Activated CD8-positive, alpha-beta memory T cell treated with anti-CD3 and anti-CD28 coated beads for 1 hour (primary cell): ENCODE measurements at places on chromosomes 5 and 9.

- DNase-seq = no peak
Observed at GRCh38 chr5:118616281-118616680, 372.1 kb downstream of the DTWD2 start.

DNA sequence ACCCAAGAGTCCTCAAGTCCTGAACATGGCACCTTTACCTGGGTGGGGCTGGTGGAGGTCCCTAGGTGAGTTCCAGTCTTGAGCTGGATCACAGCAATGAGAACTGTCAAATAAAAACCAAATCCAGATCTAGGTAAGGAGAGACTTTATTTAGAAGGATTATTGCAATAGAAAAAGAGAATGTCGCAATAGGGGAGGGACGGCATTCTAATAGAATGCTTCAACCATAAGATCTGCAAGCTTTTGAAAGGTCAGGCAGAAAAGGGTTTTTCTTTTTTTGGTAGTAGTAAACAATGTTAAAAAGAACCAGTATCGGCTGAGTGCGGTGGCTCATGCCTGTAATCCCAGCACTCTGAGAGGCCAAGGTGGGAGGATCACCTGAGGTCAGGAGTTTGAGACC, 5.2 kb upstream of the GCNT1 start:
- no peak for DNase-seq

DNA sequence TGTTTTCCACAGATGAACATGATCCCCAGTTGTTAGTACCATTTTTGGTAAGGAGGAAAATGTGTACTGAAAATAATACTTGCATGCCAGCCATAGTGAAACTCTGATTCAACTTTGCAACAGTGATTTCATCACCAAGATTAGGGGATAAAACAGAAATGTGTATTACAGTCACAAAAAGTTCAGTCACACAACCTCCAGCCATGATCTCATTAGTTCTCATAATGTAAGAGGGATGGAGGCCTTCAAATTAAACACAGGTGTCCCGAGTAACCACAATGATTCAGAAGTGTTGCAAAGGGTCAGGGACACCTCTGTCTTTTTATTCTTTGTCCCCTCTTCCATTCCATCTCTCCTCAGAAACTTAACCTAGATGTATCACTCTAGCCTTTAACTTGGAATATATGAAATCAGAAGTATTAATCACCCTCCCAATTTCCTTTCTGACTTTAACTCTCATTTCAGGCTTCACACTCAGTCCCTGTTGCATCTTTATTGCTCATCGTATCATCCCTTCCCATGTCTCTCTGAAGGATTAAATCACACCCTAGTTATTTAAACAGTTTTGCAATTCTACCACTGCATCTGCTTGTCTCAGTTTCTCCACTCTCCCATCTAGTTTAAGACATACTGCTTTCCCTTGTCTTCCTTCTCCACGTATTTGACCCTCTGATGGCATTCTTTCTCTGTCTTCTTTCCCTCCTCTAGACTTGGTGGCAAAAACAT, 291.2 kb downstream of the ADAMTS6 start:
- DNase-seq = no peak

DNA sequence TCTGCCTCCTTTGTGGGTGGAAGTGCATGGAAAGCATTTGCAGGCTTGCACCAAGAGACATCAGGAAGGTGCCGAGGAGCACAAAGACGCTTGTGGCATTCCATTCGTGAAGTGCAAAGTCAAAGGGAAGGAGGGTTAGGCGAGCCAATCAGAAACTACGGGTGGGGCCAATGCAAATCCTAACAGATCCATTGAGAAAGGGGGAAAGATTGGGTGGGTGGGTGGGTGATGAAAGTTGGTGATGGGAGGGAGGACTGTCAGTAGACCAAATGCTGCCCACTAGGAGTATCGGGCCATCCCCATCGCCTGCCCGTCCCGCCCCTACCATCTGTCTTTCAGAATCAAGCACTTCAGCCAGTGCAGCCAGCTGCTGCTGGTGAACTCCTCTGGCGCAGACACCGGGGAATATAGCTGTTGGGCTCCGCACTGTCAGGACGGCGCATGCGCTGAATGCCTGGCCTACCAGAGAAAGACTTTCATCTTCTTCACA, 17.1 kb upstream of the ANXA6 start:
- no peak for DNase-seq

DNA sequence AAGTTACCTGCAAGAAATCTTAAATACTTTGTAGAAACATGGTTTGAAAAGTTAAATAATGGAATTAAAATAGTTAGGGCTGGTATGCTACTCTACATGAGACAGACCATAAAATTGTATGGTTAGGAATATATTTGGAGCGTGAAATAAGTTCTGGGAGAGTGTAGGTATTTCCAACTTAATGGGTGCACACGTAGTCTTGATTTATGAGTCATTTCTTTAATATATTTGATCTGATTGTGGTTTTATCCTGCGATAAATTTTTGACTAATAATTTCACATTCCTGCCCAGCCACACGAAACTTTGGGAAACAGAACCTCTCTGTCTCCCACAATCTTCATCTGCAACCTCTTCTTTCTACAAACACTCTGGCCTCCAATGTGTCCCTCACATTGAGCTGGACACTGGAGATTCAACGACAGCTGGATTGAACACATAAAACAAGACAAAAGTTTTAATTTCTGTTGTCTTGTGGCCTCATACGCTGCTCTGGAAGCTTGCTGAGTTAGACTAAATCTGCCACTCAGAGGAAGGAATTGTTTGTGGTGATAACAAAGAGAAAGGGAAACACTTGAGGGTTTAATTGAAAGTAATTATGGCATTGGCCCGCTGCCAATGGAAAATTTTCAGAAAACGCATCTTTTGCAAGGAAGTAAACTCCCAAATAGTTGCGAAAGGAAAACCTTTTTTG, 201.8 kb upstream of the ZNF608 start:
- no peak for DNase-seq

GRCh38 chr5:82018462-82018861, 46.6 kb downstream of the ATG10 start:
- no peak for DNase-seq

- no peak for DNase-seq
Observed at GRCh38 chr9:37430841-37431597, 8.5 kb downstream of the GRHPR start.

DNA sequence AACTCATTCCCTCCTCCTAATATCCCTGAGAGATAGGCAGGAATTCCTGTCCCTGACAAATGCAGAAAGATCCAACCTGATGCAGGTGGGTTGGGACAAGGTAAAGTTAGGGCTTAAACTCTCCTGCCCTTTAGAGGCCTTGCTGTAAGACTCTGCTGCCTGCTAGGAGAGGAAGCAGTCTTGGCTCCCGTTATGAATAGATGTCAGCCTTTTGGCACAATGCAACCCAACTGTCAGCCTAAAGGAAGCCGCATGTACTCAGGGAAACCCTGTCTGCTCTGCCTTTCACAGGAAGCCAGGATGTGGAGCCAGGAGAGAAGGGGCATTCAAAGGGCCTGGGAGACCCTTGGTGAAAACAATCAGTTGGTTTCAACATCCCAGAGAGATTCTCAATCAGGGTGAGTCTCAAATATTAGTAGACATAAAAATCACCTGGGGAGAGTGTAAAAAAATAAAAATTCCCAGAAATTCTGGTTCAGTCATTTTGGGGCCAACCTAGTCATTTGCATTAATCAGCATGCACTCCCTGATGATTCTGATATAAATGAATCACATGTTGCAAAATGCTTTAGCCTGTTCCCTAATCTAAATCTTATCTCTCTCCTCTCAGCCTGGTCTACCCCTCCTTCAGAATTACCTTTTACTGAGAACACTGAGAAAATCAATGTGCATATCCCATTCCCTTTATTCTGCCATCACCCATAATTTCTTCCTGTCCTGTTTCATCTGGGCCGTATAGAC, 136.2 kb upstream of the TRIM32 start:
- no peak for DNase-seq

GRCh38 chr5:80623999-80624398, 30.5 kb upstream of the MSH3 start:
- no peak for DNase-seq

- DNase-seq = no peak
Observed at GRCh38 chr5:174918655-174919054, 194.3 kb downstream of the MSX2 start.

DNA sequence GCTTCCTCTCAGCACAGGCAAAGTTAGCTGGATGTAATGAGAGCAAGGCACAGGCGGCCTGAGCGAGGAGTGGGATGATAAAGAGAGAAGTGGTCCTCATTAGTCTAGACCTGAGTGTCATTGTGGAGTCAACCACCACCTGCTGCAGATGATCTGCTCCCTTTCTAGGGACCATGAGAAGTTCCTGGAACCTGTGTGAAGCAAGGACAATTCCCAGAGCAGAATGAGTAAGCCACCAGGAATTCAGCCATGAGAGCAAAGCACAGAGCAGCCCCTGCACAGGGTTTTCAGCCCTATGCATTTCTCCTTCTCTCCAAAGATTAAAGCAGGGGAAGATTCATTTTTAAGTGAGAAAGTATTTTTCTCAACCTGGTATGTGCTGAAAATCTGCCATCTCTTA, 146.8 kb upstream of the SPEF2 start:
- no peak for DNase-seq

- DNase-seq = no peak
Observed at GRCh38 chr5:39178861-39179260, 40.5 kb downstream of the FYB1 start.

DNA sequence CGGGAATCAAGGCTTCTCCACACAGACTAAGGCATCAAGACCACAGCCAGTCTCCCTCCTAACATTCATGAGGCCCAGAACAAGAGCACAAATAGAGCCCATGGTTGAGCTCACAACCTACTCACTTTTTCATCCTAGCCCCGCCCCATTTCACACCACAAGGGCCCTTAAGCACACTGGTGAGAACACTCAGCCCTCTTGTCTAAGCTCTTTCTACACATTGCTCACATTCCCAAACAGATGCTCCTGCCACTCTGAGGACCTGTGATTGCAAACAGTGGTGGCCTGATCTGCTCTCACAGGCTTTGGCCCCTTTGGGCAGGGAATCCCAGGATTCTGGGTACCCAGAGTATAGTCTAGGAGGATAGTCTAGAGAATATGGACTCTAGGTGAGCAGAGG, 54.0 kb downstream of the FEM1C start:
- no peak for DNase-seq

- no peak for DNase-seq
Observed at GRCh38 chr5:21689587-21689986, 1163.6 kb downstream of the CDH12 start.

GRCh38 chr9:33946779-33947535, 101.7 kb downstream of the UBAP2 start:
- no peak for DNase-seq

DNA sequence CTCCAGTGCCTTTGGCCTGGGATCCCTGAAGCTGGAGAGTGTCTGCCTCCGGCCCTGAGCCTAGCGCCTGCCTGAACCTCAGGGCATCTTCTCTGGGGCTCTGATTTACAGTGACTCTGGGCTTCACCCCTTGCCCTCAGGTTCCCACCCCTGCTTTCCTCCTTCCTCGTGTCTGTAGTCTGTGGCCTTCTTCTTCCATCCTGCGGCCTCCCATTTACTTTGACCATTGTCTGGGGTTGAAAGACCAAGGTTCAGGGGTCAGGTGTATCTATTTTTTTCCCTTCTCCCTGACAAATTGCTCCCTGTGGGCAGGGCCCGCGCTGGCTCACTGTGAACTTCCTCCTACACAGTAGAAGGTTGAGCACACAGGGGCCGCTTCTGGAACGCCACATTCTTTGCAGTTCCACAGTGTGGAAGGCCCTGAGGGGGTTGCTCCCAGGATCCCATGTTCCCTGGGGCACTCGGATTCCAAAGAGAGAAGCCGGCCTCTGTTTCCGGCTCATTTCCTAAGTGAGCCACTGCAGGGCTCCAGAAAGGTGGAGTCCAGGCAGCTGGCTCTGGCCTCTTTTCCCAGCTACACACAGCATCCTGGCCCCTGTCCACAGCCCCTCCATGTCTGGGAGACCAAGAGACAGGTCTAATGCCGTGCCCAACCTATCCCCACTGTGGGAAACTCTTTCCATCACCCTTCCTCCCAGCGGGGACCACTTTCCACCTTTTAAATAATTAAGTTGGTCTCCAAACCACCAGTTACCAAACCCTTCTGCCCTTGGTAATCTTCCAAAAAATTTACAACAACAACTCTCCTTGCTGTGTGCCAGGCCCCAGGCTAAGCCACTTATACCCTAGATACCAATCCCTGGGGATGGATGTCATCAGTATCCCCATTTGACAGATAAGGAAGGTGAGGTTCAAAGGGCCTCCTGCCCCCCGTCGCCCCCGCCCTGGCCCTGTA, 140.3 kb upstream of the IER5L start:
- DNase-seq = no peak

DNA sequence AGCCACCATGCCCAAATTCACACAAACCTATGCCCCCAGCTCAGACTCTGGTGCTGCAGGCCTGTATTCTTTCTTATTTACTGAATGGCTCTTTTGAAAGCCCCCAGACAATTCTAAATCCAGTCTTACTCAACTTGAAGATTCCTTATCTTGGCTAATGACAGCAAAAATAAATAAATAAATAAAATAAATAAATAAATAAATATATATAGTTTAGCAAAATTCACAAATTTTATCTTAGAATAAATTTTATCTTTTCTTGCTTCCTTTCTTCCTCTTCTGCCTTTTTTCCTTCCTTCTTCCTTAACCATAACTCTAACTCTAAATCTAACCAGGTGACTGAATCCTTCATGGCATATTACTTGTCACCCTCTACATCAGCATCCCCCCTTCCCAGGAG, 25.6 kb downstream of the ANXA2R start:
- no peak for DNase-seq

GRCh38 chr5:18601185-18601584, 966.9 kb downstream of the TAF11L14 start:
- no peak for DNase-seq

- no peak for DNase-seq
Observed at GRCh38 chr9:129493002-129493705, 127.7 kb downstream of the C9orf50 start.

- DNase-seq = no peak
Observed at GRCh38 chr5:76384189-76384588, 18.9 kb upstream of the IQGAP2 start.

DNA sequence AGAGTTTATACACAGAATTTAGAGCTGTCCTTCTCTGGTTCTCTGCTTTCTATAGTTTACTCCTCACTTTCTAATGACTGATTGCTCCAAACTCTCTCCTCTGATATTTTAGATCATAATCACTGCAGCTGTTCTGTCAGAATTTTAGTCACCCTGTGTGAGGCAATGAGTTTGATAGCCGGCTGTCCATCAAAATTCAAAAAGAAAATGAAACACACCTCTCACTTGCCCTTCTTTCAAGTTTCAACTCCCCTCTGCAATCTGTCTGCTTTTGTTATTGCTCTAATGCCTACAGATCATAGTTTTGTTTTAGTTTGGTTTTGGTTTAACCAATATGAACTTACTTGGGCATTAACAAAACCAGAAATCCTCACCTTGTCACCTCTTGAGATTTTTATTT, 23.3 kb upstream of the ABLIM3 start:
- DNase-seq = no peak

DNA sequence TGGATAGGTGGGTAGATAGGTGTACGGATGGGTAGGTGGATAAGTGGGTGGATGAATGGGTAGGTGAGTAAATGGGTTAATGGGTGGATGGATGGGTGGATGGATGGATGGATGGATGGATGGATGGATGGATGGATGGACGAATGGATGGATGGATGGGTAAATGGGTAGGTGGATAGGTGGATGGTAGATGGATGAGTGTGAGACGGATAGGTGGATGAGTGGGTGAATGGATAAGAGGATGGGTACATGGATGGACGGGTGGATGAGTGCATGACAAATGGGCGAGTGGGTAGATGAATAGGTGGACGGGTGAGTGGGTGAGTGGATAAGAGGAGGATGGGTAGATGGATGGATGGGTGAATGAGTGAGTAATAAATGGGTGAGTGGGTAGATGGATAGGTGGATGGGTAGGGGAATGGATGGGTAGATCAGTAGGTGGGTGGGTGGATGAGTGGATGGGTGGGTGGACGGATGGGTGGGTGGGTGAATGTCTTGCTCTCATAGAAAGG, 179.2 kb downstream of the FGF18 start:
- no peak for DNase-seq
